Spinal cord (tissue), 10 donors: ENCODE measurements at places on chromosomes 6 and 20.

DNA sequence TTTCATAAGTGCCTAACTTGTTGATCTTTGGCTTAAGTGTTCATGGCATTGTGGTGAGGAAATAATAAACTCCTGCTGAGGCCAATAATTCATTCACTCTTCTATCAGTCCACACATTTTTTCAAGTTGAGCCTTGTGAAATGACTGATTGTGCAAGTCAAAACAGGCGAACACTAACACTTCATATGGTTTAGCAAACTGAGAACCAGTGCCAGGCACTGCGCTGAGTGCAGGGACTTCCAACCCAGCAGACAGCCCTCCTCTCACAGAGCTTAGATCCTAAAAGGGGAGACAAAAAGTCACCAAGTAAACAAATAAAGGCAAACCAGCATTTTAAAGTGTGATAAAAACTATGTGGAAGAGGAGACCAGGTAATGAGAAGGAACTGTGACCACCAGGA, 435.0 kb downstream of the PTPRT start:
- peak; percentile 30 for DNase-seq

DNA sequence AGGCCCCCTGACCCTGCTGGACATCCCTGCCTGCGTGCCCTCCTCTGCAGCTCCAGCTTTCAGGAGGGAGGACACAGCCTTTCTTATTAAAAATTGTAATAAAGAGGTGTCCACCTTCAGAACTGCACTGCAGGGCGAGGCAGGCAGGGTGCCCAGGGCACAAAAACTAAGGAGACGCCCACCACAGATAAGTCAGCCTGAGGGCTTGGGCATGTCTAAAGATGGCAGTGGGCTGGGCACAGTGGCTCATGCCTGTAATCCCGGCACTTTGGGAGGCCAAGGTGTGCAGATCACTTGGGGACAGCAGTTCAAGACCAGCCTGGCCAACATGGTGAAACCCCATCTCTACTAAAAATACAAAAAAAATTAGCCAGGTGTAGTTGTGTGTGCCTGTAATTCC, 7.0 kb upstream of the C20orf144 start:
- no peak for DNase-seq

DNA sequence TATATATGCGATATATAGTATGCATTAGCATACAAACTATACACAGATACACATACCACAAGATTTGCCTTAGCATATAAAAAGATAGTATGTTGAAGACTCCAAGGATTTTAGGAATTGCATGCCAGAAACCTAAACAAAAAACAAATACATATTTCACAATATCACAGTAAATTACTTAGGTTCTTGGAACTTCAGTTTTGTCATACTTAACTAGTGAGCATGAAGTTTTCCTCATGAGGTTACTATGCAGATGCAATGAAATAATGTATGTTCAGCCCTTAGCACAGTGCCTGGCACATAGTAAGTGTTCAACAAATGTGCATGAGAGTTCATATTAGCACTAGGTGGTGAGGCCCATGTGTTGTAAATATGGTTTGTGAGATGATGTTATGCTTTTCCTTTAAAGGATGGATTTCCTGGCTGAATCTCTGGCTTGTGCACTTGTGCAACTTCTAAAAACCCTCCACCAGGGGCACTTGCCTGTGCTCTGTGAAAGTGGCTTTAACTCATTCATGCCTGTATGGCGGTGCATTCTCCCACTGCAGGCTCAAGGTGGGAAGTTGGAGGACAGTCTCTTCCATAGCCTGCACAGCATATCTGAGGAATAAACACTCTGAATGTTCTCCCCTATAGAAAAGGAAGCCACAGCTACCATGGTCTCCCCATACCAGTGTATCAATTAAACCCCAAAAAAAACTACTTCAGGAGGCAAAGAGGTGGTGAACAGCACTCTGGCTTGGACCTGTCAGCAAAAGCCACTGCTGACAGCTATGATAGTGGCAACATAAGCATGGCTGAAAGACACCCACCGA, 624.1 kb upstream of the CDH4 start:
- DNase-seq: no peak

- no peak for DNase-seq
Observed at GRCh38 chr6:52077180-52077884, 10.1 kb downstream of the PKHD1 start.

DNA sequence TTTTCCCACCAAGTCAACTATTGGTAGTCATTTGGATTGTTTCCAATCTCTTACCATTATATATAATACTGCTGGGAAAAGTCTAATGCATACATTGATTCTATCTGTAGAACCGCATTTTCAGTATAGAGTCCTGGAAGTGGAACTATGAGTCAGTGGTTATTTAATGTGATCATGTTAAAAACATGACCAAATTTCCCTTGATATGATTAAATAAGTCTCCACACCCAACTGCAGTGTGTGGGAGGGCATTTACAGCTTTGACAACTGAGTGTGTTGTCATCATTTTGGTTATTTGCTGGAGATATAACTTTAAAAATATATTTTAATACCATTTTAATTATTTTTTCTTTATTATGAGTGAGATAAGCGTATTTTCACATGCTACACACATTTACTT, 1027.6 kb downstream of the EYS start:
- no peak for DNase-seq
